ENCODE measurements at places on chromosomes 5 and 9.

GRCh38 chr5:51495672-51496071 lies 112.4 kb downstream of the ISL1 start:
- DNase-seq: no peak

GRCh38 chr5:14028188-14028587 lies 83.7 kb upstream of the DNAH5 start:
- no peak for DNase-seq

GRCh38 chr5:20678814-20679298 lies 690.9 kb upstream of the CDH18 start:
- no peak for DNase-seq

DNA sequence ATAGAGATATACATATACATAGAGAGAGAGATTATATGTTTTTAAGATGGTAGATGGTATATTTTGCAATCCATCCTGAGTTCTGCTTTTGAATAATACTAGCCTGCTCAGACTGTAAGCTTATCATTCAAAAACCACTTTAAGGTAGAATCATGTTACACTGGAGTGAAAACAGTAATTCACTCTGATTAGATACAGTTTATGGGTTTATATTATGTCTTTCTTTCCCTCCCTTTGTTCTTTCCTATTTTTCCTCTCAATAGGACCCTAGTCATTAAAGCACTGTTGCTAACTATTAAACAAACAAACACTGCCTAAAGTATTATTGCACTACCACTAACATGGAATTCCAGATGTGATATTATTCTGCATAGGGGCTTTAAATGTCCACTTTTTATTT lies 202.0 kb downstream of the ADAMTSL1 start:
- no peak for DNase-seq

DNA sequence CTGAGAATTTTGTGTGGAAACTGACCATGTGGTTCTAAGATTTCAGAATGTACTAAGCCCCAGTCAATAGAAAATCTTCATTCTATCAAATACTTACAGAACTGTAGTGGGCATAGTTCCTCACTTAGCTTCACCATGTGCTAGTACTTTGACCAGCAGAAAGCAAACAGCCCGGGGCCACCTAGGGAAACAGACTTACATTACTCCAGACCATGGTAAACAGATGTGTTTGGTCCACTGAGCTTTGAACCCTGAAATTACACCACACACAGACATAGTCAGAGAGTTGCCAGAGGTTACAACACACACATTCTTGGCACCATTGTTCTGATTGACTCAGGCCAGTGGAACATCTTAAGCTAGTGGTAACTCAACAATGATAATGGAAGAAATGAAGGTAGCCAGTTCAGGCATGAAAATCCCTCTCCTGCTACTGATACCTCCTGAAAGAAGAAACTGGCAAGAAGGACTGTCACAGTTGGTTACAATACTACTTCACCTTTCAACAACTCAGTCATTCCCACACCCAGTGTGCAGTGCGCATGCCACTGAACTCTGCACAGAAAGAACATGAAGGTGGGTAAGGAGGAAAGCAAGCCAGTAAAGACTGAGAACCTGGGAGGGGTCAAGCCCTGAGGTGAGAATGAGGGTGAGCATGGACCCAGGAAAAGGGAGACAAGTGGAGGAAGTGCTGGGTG lies 18.7 kb upstream of the LECT2 start:
- DNase-seq: no peak

DNA sequence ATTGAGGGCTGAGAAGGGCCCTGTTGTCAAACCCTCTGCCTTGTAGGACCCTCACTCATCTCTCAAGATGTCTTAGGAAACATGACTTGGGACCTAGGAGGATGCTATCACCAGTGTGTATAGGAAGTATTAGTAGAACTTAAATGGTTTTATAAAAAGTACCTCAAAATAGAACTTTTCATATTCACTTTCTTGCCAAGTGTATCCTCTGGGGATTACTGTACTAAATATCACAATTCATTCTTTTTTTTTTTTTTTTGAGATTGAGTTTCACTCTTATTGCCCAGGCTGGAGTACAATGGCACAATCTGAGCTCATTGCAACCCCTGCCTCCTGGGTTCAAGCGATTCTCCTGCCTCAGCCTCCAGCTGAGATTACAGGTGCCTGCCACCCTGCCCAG lies 56.2 kb downstream of the ARHGEF28 start:
- no peak for DNase-seq

DNA sequence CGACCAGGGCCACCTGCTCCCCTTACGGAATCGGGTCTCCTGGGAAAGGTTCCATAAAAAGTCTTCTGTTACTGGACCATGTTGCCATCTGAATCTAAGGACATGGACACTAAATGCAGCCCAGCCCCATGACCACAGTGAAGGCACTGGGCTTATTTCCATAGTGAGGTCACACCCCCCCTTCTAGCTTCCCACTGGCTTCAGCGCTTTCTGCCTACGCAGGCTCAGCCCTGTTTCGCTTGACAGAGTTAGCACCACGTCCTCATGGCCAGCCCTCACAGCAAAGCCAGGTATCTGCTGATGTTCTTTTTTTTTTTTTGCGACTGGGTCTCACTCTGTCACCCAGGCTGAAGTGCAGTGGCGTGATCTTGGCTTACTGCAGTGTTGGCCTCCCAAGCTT lies 14.1 kb downstream of the UCK1 start:
- DNase-seq: no peak

- DNase-seq: no peak
Measured at GRCh38 chr9:134408389-134408788, 82.1 kb downstream of the RXRA start.

DNA sequence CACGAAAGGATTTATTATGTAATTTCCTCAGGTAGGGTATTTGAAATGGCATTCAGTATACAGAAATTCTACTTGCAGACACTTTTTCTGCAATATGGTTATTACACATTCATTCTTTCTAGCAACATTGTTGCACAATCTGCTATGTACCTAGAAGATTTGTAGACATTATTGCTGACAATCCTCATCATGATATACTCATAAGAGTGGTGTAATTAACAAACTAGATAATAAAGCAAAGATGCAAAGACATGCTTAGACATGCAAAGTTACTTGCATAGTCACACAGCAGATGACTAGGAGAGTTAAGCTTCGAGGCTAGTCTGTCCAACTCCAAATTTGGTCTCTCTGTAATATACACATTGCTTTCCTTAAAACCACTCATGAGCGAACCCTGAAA lies 317.1 kb downstream of the ASTN2 start:
- DNase-seq: no peak

- no peak for DNase-seq
Measured at GRCh38 chr5:143354025-143354424, 49.5 kb downstream of the NR3C1 start.

DNA sequence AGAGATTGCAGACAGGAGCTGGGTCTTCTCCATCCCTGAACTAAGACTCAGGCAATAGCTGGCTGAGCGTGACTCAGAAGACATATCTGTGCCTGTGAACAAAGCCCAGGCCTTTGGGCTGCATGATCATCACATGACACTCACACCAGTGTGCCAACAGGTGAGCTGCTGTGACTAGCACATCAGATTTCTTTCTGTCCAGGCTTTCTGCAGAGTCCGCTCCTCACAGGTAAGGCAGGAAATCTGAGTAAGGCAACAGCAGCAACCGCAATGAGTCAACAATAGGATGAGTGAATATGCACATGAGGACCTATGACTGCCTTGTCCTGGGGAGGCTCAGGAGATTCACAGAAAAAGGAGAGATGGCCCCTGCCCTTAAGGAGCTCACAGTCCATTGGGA lies 293.6 kb downstream of the ACTL7B start:
- no peak for DNase-seq

DNA sequence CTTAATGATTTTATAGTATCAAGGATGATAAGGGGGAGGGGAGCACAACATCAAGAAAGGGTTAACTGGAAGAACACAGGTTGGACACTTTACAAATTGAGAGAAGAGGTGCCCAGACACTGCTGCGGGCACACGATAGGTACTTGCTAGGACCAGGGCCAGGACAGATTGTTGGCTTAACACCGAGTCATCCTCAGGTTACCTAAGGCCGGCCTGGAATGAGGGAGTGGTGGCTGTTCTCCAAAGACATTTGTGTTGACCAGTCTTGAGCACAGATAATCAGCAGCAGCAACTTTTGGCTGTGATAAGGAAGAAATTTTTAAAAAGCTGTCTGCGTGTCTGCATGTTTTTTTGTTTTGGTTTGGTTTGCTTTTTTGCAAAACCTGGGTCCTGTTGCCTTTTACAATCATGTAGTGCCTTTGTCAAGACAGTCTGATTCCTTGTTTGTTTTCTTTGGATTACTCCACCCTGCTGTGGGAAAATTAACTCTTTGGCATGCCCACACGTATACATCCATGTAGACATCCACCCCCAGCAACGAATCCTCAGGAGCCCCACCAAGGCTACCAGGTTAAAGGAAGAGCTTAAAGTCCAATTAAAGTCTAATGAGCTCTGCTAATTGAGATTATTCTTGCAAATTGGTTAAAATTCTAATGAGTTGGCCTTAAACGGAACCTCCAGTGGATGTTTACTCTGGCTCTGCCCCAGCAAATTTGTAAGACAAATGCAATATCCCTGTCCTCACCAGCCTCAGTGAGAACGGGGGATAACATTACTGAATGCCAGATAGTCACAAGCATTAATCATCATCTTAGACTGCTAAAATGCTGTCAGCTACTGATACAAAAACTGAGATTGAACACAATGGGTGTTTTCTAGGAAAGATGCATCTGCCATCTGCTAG lies 382.3 kb downstream of the ACTL7B start:
- no peak for DNase-seq

- DNase-seq: no peak
Measured at GRCh38 chr5:45691656-45692055, 4.5 kb downstream of the HCN1 start.

- DNase-seq: no peak
Measured at GRCh38 chr5:33258553-33258952, 182.2 kb upstream of the TARS1 start.

GRCh38 chr5:176440927-176441706 lies 7.1 kb upstream of the FAF2 start:
- no peak for DNase-seq

DNA sequence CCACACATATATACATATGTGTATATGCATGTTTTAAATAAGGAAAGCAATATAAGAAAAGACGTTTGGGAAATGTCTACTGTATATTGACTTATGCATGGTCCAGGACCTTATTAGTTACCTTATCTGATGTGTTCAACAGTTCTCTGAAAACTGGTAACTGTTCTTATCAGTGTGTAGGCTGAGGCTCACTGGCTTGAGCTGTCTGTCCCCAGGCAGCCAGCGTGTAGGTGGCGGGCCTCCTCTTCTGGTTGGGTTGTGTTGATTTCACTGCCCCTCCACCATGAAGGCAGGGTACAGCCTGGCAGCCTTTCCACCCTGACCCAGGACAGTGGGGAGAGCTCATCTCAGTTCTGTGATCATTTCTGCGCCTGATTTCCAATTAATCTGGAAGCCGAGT lies 38.7 kb upstream of the SEMA4D start:
- DNase-seq: no peak

DNA sequence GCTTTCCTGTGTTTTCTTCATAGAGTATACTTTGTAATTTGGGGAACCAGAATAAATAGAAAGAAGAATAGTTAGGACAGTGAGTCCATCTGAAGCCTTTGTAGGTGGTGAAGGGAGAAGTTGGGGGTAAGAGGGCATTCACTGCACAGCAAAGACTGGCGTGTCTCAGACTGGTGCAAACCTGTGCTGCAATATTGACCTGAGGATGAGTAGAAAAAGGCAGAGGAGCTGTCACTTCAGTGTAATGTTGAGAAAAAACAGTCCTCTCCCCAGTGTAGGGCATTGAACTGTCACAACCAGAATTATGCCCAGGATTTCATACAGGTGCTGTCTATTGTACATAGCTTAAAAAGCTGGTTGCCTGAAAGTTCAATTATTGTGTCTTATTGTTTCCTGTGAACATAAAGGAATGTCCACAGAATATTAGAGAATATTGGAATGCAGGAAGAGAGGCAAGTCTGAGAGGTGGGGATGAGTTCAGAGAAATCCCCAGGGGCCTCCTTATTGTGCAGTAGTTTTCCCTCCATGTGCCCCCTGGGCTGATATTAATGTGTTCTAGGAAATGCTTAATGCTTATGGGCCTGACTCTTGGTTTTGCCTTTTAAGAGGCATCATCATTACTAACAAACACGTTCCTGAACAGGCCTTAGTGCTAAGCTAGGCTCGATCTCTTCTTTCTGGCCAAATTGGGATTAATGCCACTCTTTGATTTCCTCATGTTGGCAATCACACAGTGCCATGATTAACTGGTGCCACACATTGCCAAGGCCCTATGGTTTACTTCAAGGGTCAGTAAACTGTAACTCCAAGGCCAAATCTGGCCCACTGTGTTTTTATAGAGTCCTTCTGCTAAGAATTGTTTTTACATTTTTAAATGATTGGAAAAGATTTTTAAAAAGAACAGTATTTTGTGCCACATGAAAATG lies 34.0 kb downstream of the DAPK1 start:
- no peak for DNase-seq

DNA sequence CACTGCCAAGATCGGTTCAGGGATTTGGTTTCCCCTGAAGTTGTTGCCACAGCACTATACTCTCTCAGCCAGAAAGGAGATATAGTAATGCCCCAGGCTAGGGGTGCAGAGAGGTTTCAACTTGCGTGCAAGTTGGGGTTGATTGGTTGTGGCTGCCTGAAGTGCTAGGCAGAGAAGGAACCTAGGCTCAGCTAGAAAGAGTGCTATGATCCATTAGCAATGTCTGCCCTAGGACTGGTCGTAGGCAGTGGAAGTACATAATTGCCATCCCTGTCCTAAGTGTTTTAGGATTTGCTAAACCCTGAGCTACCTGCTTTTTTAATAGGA lies 136.6 kb upstream of the SMIM23 start:
- DNase-seq: no peak

GRCh38 chr5:170757182-170757601 lies 26.3 kb upstream of the GABRP start:
- DNase-seq: no peak

- no peak for DNase-seq
Measured at GRCh38 chr5:54388409-54388808, 67.1 kb upstream of the HSPB3 start.

DNA sequence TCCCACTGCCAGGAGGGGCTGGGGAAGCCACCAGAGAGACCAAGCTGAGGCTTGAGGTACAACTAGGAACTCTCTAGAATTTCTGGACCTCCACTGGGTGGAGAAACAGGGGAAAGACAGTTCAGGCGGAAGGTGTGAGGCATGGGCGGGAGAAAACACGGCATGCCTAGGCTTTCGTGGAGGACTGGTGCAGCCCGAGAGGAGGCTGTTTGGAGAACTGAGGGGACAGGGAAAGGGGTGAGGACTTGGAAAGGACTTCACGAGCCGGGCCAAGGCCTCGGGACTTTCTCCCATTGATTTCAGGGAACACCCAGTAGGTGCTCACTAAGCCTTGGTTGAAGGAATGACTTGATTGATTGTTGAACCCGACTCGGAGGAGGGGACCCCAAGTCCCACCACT lies 9.5 kb upstream of the ADGRD2 start:
- no peak for DNase-seq

GRCh38 chr9:136074706-136075105 lies 20.4 kb downstream of the NACC2 start:
- DNase-seq: no peak

- DNase-seq: no peak
Measured at GRCh38 chr9:125467116-125467740, 205.6 kb downstream of the GAPVD1 start.

GRCh38 chr5:150303070-150303615 lies 438 bp upstream of the ARSI start:
- DNase-seq: no peak

- DNase-seq: no peak
Measured at GRCh38 chr9:126485662-126486061, 128.1 kb upstream of the LMX1B start.
